CD4-positive, alpha-beta T cell treated with Interferon alpha-2 for 1 hour (primary cell): ENCODE measurements at places on chromosomes 2 and 18.

DNA sequence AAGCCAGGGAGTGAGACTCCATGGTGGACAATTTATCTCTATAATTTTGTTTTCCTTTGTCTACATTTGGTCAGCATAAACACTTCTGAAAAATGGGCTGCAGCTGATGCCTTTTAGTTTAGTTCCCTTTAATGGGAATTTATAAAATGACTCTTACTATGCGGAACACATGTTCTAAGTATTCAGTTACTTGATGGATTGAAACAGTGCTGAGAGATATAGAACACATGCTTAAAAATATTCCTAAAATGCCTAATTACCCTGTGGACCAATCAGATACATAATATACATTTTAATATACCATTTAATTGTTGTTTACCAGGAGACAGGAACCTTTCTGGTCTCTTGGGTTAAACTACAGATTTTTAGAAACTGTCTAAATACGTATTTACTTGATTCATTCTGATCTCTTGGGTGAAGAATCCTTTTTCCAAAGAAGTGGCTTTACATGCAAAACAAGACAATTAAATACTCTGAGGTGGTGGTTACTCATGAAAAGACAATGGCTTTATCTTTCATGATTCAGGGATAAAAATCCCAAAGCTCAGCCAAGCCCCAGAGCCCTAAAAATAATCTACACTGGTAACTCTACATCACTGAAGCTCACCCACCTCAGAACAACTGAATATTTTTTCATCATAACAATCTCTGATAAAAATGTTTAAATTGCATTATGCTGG, 128.1 kb upstream of the SERTAD2 start:
- no peak for DNase-seq

DNA sequence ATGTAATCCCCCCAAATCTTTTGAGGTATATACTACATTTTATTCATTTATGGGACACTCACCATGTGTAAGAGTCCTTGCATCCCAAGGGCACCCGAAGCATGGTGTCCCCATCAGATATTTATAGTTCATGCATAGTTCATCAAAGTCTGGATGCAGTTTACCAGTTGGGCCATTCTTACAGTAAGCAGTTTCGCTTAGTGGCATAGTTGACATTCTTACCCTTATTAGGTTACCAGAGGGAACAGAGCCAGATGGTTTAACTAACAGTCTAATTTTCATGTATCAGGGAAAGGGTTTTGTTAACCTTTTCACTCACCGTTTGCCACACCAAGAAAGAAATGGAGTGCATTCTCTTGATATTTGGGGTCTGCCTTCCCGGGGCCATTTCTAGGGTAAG, 7.1 kb downstream of the ZNF407 start:
- no peak for DNase-seq

- DNase-seq = no peak
Measured at GRCh38 chr2:187982668-187983067, 309.0 kb upstream of the GULP1 start.

DNA sequence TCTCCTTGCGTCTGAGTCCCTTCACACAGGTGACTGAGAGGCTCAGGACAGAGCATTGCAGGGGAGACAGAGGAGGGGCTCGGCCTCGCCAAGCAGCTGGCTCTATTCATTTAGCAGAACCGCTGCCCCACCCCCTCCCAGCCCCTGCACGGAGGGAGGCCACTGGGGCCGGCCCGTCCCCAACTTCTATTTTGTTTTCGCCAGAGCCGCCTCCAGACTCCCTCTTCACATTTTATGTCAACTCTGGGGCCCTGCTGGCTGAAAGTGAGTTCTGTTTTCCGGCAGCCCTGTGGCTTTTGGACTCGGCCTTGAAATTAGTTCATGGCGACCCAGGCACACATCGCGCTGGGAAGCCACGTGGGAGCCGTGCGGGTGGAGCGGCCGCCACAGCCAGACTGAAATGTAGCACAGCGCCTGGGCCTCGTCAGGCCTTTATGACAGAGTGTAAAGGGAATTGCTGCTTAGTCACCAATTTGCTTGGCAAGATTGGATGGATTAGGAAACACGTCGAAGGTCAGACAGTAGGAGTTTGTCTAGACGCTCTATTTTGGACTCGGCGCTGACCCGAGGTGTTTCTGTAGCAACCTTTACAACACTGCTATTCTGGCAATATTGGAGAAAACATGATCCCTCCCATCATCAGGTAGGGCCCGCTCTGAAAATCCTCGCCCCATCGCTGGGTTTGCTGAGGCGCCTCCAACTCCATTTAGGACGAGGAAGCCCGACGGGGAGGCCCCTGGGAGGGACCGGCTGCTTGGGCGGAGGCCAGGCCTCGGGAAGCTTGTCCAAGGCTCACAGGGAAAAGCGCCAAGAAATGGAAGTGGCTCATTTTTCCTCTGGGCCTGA, 90.7 kb upstream of the CTDP1 start:
- no peak for DNase-seq

- no peak for DNase-seq
Measured at GRCh38 chr2:52880872-52881271, 886.7 kb upstream of the CHAC2 start.

GRCh38 chr18:55339990-55340389, 248.0 kb downstream of the TCF4 start:
- DNase-seq = no peak

- DNase-seq = no peak
Measured at GRCh38 chr2:45275806-45276205, 266.6 kb upstream of the SIX2 start.

- DNase-seq = no peak
Measured at GRCh38 chr18:36608107-36608506, 220.7 kb downstream of the TPGS2 start.

GRCh38 chr2:177359836-177360595, 32.6 kb upstream of the AGPS start:
- DNase-seq = no peak

- no peak for DNase-seq
Measured at GRCh38 chr2:239290618-239291474, 110.0 kb downstream of the HDAC4 start.

GRCh38 chr2:207975921-207976320, 49.4 kb downstream of the PLEKHM3 start:
- DNase-seq = no peak

DNA sequence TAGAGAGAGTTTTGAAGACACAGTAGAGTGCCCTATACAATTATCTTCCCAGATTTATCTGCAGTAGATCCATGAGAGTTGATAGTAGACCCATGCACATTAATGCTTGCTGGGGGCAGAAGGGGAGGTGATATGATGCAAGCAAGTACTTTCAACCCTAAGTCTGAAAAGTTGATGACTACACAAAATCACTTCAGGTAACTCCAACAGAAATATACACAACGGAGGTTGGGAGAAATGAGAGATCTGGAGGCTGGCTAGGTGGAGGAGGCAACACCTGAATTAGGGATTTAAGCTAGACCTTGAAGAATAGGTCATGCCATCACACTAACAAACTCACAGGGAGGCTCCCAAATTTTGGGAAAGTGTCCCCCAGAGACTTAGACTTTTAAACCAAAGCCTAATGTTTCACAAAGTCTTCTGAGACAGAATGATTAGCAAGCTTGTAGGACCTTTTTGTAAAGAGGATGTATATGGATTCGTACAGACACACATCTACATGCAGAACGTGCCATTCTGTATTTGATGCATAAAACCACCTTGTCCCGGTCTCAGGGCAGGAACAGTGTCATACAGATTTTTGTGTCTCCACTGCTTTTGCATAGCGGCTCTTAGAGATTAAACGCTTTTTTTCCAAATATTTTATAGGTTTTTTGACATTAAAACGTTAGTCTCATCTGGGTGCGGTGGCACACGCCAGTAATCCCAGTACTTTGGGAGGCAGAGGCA, 937 bp upstream of the STAMBP start:
- DNase-seq = no peak

- DNase-seq = no peak
Measured at GRCh38 chr2:118830118-118830517, 17.3 kb downstream of the EN1 start.

- no peak for DNase-seq
Measured at GRCh38 chr18:41647914-41648313, 307.1 kb upstream of the PIK3C3 start.

GRCh38 chr2:24613154-24613814, 122.2 kb downstream of the NCOA1 start:
- peak; percentile 34 for DNase-seq

DNA sequence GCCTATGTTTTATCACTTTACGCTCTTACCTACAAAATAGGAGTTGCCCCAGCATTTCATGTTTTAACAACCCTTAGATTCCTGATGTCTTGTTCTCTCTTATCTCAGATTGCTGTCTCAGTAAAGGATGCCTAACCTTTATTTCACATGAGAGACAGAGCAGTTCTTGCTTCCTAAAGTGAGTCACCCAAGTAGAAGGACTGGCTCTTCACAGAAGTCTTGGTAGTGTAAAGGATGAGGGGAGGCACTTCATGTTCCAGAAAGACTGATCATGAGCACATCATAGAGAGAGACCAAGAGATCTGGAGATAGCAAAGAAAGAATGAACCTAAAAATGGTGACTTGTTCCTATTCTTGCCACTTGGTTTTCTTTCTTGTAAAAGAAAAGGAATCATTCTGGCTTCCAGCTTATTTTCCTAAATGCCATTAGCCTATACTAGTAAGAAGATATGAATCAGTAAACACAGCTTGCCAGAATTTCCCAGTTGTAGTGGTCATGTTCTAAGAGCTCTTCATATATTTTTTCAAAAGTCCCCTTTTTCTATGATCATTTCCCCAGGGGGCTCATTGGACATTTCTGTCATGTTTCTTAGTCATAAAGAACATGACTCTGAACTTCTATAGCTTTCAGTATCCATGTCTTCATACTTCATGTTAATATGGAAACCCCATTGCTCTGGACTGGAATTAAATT, 54.9 kb downstream of the MAPRE2 start:
- no peak for DNase-seq

DNA sequence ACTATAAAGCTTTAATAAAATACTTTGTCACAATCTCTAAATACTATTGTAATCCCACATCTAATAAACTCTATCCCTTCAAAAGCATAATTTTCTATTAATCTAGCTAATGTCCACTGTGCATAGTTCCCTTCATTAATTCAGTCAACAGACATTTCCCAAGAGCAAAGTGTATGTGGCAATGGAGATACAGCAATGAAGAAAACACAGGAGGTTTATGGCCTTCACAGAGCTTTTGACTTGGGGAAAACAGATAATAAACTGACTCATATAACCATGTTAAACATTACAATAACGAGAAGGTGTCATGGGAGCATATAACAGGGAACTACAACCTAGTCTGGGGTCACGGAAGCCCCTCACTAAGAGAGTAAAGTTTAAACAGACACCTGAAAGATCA, 86.3 kb downstream of the SPIRE1 start:
- no peak for DNase-seq

DNA sequence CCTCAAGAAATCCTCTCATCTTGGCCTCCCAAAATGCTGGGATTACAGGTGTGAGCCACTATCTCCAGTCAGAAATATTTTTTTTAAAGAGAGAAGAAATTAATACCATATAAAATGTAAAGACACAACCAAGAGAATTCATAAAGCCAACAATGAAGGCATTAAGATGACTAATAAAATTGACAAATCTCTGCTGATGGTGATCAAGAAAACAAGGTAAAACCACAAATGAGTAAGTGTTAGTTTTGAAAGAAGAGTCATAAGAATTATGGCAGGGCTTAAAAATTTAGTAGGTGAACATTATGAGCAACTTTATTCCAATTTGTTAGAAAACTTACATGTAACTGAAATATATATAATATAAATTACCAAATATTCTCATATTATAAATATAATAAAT, 752.8 kb upstream of the CELF4 start:
- no peak for DNase-seq

- DNase-seq = no peak
Measured at GRCh38 chr2:17051538-17051937, 385.9 kb upstream of the CYRIA start.

DNA sequence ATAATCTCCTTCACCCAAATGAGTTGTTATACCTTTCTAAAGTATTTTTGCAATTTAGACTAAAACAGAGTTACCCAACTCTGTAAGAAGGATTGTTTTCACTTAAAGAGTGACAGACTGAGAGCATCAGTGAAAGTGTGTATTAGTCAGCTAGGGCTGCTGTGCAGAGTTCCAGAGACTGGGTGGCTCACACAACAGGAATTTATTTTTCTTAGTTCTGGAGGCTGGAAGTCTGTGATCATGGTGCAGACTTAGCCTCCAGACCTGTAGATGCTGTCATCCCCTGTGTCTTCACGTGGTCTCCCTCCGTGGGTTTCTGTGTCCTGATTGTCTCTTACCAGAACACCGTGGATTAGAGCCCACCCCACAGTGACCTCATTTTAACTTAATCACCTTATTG, 40.0 kb downstream of the BCL2L11 start:
- no peak for DNase-seq

DNA sequence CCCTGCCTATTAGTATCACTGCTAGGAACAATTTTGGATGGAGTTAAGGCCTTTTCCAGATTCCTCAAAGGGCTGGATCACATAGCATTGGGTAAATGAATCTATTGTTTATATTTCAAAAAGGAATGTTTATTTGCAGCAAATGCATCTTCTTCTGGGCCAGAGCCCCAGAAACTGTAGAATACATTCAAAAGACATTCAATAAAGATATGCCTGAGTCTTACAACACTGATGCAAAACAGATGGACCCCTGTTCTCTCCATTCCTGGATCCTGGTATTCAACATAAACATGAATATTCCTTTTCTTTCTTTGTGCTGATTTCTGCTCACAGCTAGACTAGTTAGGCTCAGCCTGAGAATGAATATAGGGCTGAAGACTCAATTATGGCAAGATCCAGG, 227.2 kb upstream of the KLHL29 start:
- no peak for DNase-seq

GRCh38 chr18:32469190-32469651, 1.5 kb downstream of the GAREM1 start:
- no peak for DNase-seq
